ENCODE measurements at places on chromosomes 3 and 15.

GRCh38 chr3:49869525-49870126 lies at the start of gene CAMKV:
Gene CAMKV (minus strand): TSS chr3:49869906. CDS start chr3:49862388, 7,518 bp downstream.
- DNase-seq, result no peak

DNA sequence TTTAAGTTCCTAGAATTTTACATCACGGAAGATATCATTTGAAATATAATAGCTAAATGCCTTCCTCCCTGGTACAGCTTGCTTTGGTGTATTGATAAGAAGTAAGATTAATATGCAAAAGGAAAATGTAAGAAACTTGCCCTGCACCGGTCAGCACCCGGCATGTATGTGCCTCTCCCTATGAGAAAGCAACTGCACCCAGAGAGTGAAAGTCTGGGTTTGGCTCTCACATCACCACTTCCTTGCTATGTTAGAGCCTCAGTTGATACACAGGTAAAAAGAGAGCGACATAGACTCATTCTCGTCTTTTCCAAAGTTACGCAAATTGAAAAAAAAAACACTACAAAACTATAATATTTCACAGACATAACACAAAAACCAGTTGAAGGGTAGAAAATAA lies 96.7 kb downstream of the FOXP1 start:
- DNase-seq, result no peak

DNA sequence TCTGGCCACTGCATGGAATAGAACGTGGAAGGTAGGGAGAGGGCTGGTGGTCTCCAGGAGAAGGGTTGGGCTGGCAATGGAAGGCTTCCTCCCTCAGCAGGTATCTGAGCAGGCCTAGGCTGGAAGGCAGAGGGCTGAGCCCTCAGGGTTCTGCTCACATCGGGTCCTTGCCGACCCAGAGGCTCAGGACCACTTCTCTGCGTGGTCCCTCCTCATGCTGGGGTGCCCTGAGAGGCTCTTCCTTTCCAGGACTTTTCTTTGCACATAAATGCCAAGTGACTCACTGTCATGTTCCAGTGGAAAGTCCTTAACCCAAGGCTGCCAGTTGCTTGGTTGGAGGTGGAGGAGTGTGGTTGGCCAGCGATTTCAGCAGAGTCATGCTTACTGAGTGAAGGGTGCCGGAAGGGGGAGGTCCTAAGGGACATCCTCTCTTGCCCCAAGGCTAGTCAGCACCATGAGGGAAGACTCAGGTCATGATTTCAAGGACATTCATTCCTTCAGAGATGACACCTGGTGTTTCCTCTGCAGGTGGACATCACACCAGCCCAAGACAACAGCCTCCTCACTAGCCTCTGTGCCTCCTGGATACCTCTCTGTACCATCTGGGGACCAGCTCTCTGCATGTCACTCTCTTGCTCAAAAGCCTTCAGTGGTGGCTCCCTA lies 8.2 kb downstream of the SLC6A6 start:
- no peak for DNase-seq

DNA sequence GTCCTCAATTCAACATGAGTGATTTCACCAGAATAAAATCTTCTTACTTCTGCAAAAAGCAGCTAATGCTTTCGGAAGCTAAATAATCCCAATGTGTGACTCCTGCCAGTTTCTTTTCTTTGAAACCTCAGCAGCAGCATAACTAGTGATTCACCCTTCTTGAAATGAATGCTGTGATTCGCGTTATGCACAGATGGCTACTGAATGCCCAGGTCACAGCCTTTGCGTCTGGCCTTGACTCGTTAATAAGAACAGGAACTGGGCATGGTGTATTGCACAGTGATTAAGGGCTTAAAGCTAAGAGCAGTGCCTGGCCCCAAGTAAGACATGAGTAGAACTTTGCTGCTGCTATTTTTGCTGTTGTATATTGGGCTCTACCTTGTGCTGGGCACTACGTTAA lies 19.0 kb downstream of the CGNL1 start:
- DNase-seq, result no peak

DNA sequence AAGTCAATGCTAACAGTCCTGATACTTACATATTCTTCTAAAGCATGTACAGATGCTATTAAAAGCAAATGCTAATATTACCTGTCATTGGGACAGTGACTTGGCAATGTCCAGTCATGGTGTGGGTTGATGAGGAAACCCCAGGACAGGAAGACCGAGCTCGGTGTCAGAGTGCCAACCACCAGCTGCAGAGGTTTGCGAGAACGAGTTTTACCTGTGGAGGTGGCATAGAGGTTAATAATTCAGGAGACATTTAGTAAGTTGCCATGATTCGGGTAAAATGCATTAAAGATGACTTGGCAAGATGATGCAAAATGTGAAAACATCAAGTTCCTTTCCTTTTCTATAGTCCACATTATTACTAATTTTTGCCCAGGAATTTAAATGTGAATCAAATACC lies 94.5 kb downstream of the ABI3BP start:
- no peak for DNase-seq

All from brain pericyte (primary cell).